ENCODE measurements at places on chromosomes 3 and 15.

GRCh38 chr15:101407439-101407838 lies 82.1 kb downstream of the PCSK6 start:
- DNase-seq, result no peak

GRCh38 chr3:18410205-18410604 lies 14.9 kb downstream of the SATB1 start:
- DNase-seq, result no peak

- no peak for DNase-seq
Observed at GRCh38 chr3:12662593-12663400, 1.1 kb downstream of the RAF1 start.

GRCh38 chr15:73927476-73928240 lies 1.4 kb downstream of the LOXL1 start:
- DNase-seq, result no peak

DNA sequence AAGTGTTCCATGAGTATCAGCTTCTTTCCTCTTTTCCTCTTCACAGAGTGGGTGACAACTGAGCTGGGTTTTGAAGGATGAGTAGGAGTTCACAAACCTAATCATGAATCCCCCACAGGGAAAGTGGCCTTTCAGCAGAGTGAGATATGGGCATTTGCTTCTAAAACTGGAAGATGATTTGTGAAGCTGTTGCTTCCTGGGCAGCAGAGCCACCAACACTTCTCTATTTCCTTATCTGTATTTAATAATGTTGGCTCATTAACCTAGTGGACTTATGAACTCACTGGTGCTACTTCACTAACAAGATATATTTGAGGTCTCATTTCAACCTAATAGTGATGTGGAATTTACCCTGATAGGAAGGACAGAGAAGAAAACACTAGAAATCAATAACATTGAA lies 152.8 kb downstream of the SYNPR start:
- no peak for DNase-seq

- DNase-seq, result no peak
Observed at GRCh38 chr3:107683447-107683846, 160.7 kb downstream of the BBX start.

- DNase-seq, result no peak
Observed at GRCh38 chr3:155182467-155182866, 102.3 kb downstream of the MME start.

- no peak for DNase-seq
Observed at GRCh38 chr3:197266331-197266730, 32.1 kb downstream of the DLG1 start.

DNA sequence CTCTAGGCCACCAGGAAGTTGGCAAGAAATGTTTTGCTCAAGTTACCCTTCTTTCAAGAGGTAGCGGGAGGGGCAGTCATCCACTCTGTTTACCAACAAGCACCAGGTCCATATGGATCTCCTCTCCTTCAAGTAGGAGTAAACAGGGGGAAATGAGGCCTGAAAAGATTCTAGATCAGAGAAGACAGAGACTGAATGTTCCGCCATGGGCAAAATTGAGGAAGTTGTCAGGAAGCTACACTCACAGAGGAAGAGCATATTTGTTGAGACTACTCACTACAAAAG lies 81.6 kb downstream of the KLF15 start:
- DNase-seq, result no peak

- DNase-seq, result no peak
Observed at GRCh38 chr3:150302246-150302645, 105.9 kb upstream of the TSC22D2 start.

DNA sequence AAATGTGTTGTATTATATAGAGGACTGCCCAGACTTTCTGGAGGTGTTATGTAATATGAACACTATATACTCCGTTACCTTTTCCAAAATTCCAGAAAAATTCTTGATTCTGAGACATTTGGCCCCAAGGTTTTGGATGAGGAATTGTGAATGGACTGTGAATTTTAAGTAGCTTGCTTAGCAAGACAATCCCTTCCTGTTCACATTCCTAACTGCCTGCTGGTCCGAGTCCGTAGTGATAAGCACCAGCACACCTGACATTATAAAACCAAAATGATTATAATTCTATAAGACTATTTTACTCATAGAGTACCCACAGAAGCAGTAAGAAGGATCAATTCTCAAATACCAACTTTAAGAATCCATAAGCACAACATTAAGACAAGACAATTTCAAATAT lies 11.2 kb downstream of the EXD1 start:
- DNase-seq, result no peak

- peak; percentile 39 for DNase-seq
Observed at GRCh38 chr15:67134067-67134838, 68.9 kb downstream of the SMAD3 start.

- no peak for DNase-seq
Observed at GRCh38 chr3:53346922-53347260, 452 bp downstream of the DCP1A start.

GRCh38 chr3:194139071-194139813 lies 3.3 kb downstream of the HES1 start:
- peak; percentile 79 for DNase-seq

DNA sequence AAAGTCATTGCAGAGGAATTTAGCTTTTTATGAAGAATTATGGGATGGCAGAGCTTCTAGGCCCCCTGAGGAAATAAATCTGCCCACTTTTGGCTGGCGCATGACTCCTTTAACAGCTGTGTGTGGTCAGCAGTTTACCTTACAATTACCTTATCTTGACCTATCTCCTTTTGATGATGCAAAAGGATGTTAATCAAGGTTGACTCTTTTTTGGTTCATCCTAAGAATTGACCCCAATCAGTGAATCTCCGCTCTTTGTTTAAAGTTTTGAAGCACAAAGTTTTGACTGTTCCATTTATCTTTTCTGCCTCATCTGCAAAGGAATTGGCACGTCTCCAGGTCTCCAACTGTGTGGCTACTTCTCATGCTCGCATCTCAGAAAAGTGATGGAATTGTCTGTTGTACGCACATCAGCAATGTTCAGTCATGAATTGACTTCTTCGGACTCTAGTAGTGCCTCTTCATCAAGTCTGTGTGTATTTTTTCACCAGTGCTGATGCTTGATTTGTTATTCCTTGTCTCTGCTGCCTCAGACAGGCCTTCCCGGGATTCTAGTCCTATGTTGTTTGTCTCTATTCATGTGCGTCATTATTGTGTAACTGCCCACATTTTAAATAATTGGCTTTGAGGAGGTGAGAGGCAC lies 196.2 kb upstream of the CFAP20DC start:
- no peak for DNase-seq

DNA sequence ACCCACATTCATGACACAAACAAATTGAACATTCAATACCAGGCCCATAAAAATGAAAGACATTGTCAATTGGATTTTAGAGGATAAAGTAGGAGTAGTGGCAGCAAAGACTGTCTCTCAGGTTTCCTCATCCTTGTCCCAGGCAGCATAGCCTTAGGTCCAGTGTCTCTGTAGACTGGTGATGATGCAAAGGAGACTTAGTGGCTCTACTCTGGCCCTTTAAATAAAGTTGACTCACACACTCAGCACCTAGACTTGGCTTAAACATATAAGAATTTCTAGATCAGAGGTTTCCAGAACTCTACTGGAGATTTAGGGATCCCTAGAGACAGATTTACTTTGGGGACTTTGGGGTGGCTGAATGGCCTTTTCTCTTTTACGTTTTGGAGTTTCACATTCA lies 166.6 kb downstream of the NR1D2 start:
- DNase-seq, result no peak

DNA sequence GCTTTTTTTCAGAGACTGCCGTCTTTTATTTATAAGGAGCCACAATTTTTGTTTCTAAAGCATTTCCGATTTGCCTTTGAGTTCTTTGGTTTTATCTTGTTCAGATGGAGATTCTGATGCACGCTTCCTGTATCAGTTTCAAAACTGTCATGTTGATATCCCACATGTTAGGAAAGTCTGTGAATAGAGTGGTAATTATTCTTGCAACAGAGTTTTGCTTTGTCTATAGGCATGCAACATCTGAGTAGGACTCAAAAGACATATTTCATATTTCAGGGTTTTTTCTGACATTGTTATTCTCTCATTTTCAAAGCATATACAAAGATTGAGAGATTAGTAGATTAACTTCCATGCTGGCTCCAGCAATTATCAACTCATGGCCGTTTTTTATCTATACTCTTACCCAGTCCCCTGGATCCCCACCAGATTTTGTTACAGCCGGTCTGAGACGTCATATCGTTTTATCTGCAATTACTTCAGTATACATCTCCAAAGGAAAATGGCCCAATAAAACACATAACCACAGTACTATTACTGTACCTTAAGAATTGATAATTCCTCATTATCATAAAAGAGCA lies 22.4 kb downstream of the PAQR5 start:
- no peak for DNase-seq

- DNase-seq, result no peak
Observed at GRCh38 chr3:13475871-13476590, 4.1 kb upstream of the HDAC11 start.

GRCh38 chr15:101504866-101505609 lies 15.5 kb upstream of the PCSK6 start:
- no peak for DNase-seq

DNA sequence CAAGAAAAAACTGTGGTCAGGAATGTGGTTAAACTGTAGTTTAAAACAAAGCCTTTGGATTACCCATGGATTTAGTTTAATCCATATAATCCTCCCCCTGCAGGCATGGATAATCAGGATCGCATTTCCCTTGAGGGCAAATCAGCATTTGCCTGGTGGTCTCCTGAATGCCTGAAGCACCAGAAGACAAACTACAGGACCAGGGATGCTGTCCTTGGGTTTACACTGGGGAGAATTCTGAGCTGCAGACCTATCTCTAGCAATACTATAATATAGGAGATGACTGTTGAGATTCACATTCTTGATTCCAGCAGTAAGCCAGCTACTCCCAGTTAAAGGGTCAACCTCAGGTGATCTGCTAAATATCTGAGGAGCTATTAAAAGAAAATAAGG lies 10.6 kb downstream of the PIK3CB start:
- DNase-seq, result peak; percentile 43

GRCh38 chr3:133280586-133280985 lies 119.3 kb upstream of the BFSP2 start:
- DNase-seq, result no peak

- DNase-seq, result no peak
Observed at GRCh38 chr3:30539772-30540171, 66.6 kb upstream of the TGFBR2 start.

DNA sequence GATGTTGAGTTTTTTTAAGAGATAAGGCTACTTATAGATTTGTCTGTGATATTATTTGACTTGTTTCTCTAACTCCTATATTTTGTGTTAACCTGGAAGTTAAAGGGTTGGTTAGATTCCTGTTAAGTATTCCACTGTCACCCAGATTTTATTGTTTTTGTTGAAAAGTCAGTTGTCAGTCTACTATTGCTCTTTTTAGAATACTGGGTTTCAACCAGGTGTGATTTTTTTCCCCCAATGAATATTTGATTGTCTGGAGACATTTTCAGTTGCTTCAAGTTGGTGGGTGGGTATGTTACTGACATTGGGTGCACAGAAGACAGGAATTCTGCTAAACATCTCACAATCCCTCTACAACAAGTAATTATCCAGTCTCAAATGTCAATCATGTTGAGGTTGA lies 43.8 kb upstream of the GPR149 start:
- DNase-seq, result no peak

- no peak for DNase-seq
Observed at GRCh38 chr3:154430014-154430413, at the start of gene GPR149. GPR149 (minus strand) TSS chr3:154430190; CDS start chr3:154429615, 575 bp downstream.

DNA sequence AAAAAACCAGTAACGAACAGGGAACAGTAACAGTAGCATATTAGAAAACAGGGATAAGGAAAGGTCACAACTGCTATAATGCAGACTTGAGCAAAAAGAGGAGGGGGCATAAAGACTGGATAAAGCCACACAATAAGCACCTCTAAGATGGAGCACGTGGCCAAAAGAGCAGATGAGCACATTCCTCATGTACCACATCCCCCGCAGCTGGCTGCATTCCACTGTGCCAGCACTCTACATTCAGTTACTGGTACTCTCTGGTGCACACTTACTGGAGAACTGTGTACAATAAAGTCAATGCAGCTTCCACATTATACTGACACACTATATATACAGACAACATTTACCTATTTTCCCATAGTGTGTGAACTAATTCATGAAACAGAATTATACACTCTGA lies 64.7 kb downstream of the UBE3A start:
- no peak for DNase-seq

- no peak for DNase-seq
Observed at GRCh38 chr15:56211064-56211463, 32.6 kb downstream of the RFX7 start.

DNA sequence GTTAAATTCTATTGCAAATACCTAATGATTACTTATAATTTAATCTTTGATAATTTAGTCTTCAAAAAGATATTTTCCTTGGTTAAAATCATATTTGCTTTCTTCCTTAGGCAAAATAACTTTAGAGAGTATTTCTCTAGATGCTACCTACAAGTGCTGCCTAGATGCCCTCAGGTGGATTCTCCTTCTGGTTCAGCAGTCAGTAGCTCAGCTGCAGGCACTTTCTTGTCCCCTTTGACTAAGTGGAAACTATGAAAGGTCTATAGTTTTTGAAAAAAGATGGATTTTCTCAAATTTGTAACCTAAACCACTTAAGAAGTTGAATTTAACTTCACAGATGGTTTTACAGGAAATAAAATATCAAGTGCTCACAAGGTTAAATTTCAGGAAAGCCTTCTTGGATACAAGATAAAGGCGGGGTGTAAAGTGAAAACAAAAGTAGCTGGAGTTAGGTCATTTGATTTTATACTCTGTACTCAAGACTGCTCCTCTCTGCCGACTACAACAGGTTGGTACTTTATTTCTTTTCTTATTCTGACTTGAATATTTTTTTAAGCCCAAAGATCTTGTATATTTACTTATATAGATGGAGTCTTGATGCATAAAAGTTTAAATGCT lies at the start of gene ACKR4:
TSS of gene ACKR4 (plus strand) at position 455 of the 618 bp plus-strand sequence. CDS start 3,128 bp downstream, outside the sequence.
- no peak for DNase-seq

DNA sequence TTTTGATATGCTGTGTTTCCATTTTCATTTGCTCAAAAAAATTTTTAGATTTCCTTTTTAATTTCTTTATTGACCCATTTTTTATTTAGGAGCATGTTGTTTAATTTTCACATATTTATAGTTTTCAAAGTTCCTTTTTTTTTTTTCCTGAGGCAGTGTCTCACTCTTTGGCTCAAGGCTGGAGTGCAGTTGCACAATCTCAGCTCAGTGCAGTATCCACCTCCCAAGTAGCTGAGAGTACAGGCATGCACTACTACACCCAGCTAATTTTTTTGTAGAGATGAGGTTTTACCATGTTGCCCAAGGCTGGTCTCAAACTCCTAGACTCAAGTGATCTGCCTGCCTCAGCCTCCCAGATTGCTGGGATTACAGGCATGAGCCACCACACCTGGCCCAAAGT lies 36.2 kb downstream of the PFN2 start:
- no peak for DNase-seq

GRCh38 chr15:98444138-98444537 lies 204.2 kb upstream of the IGF1R start:
- DNase-seq, result no peak

- no peak for DNase-seq
Observed at GRCh38 chr3:137008976-137009375, 51.2 kb downstream of the IL20RB start.

DNA sequence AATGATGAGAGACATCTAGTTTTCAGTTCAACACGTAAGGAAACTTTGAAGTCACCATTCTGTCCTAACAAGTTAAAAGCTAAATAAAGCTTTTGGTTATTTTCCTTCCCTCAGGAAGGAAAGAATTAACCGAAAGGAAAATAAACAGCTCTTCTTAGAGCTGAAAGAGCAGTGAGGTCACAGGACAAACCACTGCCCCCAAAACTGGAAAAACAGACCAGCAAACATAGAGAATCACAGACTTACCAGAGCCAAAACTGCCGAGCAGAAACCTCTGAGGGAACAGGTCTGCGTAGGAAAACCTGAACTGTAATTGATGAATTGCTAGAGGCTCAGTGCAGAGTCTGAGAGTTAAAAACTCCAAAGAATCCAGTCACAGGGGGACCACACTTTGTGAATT lies 14.7 kb downstream of the USP50 start:
- no peak for DNase-seq
